Cardiac muscle cell (in vitro differentiated cells and primary cell): ENCODE measurements at places on chromosomes 2 and 18. TPM values are rescaled to one million over a fixed set of nuclear protein-coding genes. Genes with fewer than 3 reads are reported as not detected.

- DNase-seq = no peak
These were observed 247.7 kb upstream of the RBMS1 start for GRCh38 chr2:160741271-160741670.

DNA sequence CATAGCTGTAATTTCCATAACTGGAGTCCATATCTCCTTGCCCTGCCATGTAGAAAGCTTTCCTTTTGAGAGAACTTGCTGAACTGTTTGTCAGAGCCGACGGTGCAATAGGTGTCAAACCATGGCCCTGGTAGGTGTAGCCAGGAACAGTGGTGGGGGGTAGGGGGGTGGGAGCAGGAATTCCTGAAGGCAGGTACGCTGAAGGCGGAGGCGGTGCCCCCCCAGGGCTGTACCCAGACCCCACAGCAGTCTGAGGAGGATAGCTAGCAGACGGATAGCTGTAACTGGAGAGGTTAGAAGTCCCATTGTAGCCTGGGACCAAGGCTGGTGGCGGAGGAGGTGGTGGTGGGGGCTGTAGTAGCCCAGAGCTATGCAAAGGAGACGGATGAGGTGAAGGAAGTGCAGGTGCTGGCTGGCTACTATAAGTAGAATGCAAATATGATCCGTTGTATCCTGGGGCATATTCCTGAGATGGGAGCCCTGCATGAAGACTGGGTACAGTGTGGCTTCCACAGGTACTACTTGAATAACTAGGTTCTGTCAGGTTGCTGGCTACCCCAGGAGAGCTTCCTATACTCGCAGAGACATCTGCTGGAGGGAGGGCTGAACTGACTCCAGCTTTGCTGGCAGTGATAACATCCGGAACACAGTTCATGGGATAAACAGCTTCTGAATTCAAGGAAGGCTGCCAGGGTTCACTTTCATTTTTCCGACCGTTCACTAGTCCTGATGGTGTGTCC lies 124.8 kb downstream of the FIGN start:
- DNase-seq = no peak

DNA sequence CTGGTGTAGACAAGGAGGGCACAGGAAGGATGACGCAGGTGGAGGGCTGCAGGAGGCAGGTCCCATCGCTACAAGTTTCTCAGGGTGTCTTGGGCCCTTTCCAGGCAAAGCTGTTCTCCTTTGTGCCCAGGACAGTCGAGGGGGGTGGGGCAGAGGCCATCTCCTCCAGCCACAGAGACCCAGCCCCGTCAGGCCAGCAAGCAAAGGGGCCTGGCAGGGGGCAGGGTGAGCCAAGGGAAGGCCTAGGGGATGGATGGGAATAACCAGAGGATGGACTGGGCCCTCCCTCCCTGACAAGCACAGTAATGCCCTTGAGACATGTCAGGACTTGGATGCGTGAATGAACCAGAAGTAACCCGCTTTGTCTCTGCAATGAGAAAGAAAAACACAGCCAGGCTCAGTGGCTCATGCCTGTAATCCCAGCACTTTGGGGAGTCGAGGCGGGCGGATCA lies 6.3 kb downstream of the TCF23 start:
- DNase-seq = no peak

DNA sequence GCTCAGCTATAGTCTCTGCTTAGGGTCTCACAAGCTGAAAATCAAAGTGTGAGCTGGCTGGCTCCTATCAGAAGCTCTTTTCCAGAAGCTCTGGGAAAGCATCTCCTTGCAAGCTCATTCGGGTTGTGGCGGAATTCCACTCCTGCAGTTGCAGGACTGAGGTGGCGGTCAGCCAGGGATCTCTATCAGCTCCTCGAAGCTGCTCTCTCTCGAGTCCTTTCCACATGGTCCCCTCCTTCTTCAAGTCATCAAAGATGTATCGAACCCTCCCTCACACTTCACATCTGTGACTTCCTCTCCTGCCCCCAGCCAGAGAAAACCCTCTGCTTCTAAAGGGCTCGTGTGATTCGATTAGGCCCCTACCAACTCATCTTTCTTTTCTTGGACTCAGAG lies 141.7 kb downstream of the ZFP36L2 start:
- peak; percentile 55 for DNase-seq

DNA sequence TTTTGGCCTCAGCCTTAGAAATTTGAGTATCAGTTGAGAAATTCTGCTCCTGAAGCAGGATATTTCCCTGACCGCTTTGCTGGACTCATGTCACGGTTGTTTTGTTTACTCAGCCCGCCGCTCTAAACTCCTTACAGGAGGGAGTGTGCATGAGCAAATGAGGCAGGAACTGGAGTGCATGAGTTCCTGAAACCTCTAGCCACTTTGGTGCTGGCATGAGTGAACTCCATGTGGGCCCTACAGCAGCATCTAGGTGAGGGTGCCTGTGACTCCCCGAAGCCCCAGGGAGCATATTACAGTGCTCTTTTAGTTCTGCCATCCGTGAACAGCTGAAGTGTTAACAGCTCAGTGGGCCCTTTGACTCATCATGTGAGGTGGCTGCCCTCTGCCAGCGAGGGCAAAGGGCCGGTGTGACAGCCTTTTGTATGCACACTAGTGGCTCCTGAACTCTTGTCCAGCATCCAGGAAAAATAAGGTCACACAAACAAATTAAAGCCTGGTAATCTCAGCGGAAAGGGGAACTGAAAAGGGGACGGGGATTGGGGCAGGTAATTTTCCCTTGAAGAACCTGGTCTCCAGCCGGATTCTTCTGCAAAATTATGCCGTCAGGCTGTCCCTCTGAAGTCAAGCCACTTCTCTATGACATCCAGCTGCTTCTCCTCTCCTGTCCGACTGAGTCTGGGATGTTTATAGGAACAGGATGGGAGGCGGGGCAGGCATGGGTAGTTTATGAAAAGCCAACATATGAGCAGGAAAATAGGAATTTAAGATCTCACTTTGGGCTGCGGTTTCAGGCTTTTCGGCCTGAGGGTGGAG lies 1668.7 kb downstream of the SUCLG1 start:
- no peak for DNase-seq

GRCh38 chr18:55577812-55578539 lies 10.0 kb downstream of the TCF4 start:
- DNase-seq = no peak

GRCh38 chr2:31654241-31654640 lies 73.5 kb upstream of the SRD5A2 start:
- DNase-seq = peak; percentile 28

GRCh38 chr2:99779276-99779675 lies 289.5 kb upstream of the REV1 start:
- DNase-seq = no peak

- DNase-seq = no peak
These were observed 16.9 kb upstream of the ZCCHC2 start for GRCh38 chr18:62505669-62506494.

GRCh38 chr2:69731147-69731970 lies 10.6 kb upstream of the ANXA4 start:
- DNase-seq = no peak

GRCh38 chr2:18519914-18520450 lies 40.5 kb downstream of the RDH14 start:
- no peak for DNase-seq

GRCh38 chr2:150212722-150213171 lies 274.7 kb downstream of the RND3 start:
- DNase-seq = no peak

DNA sequence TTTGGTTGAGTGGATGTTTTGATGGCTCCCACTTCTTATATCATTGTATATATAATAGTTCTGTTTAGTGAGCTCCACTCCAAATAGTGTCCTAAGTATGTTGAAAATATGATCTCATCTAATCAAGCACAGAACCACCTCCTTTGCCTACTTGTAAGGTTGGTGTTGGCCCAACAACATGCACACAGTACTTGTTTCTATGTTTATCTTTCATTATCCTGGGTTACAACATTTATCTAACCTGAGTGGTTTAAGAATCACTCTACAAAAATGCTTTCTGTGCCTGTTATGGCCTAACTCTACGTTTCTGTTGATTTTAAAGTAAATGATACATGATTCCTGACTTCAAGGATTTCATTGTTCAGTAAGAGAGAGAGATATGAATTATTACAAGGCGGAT lies 281.9 kb downstream of the FIGN start:
- no peak for DNase-seq

DNA sequence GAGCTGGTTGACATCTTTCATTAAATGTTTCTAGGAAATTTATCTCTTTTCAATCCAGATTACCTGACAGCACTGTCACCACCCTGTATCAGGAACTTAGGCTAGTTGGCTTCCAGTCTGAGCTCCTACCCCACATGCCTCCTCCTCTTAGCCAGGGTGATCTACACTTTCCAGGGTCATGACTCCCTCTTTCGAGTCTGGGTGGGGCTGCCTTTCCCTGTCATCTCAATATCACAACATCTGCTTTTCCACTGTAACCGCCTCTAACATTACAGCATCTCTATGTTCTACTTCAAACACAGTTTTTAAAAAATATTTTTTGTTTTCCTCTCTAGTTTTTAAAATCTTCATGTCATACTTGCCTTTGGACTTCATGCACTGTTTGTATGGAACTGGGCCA lies 129.2 kb downstream of the RBMS1 start:
- DNase-seq = no peak

DNA sequence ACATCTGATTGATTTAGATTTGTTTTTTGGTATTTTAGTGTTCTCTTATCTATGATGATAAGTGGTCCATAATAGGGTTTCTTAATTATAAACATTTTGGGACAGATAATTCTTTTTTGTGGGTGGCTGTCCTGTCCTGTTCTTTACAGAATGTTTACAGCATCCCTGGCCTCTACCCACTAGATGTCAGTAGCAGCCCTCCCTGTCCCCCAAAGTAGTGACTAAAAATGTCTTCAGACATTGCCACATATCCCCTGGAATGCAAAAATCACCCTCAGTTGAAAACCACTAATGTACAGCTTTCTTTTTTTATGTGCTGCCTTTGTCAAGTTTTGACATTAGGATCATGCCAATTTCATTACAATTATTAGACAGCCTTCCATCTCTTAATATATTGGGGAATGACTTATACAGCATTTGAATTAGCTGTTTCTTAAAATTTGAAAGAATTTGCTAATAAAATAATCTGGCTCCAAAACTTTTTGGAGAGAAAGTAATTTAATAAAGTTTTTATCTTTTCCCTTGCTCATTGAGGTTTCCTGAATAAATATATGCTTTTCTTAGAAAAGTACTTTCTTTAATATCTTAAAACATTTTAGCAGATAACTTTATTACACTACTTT lies 19.5 kb downstream of the WIPF1 start:
- DNase-seq = peak; percentile 82

DNA sequence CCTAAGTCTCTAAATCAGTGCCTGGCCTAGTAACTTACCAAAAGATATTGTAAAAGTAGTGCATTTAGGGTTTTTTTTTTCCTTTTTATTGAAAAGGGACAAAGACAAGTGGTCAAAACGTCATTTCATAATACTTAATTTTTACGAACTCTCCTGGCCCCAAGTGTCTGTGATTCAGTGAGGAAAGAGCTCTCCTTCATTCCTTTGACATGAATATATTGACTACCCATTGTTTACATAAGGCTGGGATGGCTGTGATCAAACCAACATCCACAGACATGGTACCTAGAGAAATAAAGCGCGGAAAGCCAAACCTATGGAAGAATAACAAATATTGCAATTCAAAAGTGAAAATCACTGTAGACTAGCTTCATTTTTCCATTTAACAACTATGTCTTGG lies 198.4 kb downstream of the BABAM2 start:
- DNase-seq = no peak

DNA sequence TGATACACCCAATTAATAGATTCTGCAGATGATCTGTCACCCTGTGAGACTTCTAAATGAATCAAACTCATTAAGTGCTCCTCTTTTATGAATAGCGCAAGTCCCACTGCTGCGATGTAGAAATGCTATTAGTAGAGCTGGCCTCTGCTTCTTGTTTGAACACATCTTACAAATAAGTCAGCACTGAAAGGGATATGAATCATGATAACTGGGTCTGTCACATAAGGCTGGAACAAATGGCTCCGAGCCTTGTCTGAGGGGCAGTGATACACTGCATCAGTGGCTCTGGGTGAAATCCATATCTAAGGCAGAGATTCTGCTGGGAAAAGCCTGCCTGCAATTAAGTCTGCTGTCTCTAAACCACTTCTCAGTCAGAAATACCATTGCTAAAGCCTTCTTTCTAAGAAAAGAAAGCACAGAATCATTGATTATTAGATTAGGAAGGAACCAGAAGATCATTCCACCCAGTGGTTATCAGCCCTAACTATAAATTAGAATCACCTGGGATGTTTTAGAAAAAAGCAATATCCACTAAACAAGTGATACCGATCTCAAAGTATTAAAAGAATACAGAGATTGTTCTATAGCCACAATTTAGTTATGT lies 75.2 kb downstream of the SLC5A7 start:
- DNase-seq = no peak

- no peak for DNase-seq
These were observed 9.8 kb downstream of the RMDN2 start for GRCh38 chr2:37934591-37935513.

- no peak for DNase-seq
These were observed 126.8 kb downstream of the ZNF521 start for GRCh38 chr18:25225151-25225550.

DNA sequence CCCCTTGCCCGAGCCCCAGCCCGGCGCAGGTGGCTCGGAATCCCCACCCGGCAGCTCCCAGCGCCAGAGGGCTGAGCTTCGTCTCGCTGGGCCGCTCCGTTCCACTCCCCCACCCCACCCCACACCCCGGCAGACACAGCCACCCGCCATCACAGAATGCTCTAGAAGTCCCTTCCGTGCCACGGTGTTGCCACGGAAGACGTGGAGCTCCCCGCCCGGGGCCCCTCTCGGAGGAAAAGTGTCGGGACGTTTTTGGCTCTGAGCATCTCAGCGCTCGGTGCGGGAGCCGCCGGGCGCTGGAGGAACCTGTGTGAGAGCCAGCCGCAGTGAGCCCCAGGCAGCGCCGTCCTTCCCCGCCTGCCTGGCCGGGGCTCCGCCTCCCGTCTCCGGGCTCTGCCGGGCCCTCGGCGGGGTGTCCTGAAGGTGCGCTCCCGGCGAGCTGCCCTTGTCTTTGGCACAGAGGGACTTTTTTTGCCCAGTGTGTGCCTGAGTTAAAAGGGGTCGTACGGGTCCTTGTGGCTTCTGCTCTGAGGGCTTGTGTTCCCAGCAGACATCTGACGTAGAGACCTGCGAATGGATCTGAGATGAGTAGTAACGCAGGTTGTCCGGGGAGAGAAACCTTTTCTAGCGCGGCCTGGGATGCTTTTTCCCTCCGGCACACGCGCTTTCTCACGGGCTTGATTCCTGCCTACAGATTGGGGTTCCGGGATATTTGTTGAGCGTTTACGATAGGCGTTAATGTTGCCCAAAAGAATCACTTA lies 1.8 kb downstream of the ZCCHC2 start:
- peak; percentile 74 for DNase-seq

GRCh38 chr2:1497122-1497611 lies 83.9 kb downstream of the TPO start:
- DNase-seq = no peak

- DNase-seq = no peak
These were observed 49.8 kb upstream of the ITGB6 start for GRCh38 chr2:160249876-160250275.

SERPINB4 gene
- not detected in 2 replicates for total RNA-seq

C2orf81 gene
- total RNA-seq = 7.6 and 9.5 TPM in 2 replicates

SNTG2 gene
- total RNA-seq = 0.56 and 0.66 TPM in 2 replicates

PROC gene
- not detected in 2 replicates for total RNA-seq

PPP1R1C gene
- total RNA-seq = 4.7 and 12.1 TPM in 2 replicates

GPN1 gene
- 24.1 and 30.0 TPM in 2 replicates for total RNA-seq

REL gene
- total RNA-seq = 5.0 and 11.5 TPM in 2 replicates

GCG gene
- total RNA-seq = not detected in 2 replicates
